ENCODE measurements at places on chromosomes 12 and 14.

DNA sequence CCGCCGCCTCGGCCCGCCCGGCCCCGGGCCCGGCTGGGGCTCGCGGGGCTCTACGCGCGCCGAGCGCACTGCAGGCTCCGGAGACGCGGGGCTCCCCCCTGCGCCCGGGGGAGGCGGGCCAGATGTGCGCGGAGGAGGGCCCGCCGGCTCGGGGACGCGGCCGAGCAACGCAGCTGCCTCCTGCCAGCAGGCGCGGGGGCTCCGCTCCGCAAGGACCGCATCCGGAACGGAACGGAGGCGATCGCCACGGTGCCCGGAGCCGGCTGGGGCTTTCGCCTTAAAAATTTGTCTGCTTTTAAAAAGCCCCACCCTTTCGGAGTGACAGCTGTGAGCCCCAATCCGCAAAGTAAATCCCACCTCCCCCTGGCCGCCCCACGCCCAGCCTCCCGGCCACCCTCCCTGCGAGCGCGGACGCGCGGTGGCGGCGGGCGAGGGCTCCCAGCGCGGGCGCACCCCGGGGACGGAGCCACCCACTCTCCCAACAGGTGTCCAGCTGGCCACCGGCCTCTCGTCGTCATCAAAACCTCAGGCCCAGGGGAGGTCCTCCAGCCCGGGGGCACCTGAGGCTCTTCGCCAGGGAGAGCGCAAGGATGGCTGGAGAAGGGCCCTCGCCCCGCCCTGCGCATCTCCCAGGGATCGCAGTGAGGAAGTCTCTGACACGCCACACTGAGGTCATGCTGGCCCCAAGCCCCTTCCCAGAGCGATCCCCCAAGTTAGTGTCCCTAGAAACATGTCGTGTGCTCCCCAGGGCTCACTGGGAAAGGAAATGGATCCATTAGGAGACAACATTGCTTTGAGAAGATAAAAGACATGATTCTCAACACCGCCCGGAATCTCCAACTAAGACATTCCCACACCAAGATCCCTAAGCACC, at the start of gene TMEM132D:
TSS of gene TMEM132D (minus strand) at position 70 of the 874 bp plus-strand sequence.
- no peak for DNase-seq

- no peak for DNase-seq
Observed at GRCh38 chr14:73634011-73634833, 10.6 kb upstream of the DNAL1 start.

GRCh38 chr12:98421316-98421715, 94.1 kb upstream of the TMPO start:
- no peak for DNase-seq

DNA sequence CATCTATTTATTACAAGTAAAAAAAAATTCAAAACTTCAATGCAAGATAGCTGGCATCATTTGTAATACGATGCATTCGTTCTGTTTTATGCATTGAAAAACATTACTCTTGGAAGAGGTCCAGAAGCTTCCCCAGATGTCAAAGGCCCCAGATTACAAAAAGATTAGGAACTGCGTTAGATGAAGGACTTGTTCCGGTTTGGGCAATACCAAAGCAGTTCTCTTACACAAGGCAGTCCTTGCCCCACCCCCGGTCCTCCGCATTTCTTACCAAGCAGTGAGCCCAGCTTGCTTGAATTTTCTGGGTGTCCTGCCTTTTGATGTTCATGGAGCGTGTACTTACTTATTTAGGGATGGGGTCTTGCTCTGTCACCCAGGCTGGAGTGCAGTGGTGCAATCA, 4.8 kb upstream of the HVCN1 start:
- no peak for DNase-seq

GRCh38 chr14:30355431-30355913, 203.5 kb upstream of the G2E3 start:
- DNase-seq = no peak

DNA sequence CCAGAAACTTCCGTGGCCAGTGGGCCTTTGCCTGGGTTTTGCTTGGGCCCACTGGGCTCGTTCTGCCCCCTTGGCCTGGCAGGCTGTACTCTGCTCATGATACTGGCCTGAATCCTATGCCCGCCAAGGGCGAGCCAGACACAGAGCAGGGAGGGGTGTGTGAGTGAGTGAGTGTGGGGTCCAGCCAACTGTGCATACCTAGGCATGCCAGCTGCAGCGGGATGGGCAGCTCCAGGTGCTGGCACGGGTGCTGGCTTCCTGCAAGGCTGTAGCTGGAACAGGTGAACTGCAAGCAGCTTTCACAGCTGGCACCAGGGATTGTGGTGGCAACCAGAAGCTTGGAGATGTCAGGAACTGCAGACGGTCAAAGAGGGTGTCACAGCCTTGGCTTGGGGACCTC, 1276.4 kb downstream of the SLC16A7 start:
- DNase-seq = no peak

DNA sequence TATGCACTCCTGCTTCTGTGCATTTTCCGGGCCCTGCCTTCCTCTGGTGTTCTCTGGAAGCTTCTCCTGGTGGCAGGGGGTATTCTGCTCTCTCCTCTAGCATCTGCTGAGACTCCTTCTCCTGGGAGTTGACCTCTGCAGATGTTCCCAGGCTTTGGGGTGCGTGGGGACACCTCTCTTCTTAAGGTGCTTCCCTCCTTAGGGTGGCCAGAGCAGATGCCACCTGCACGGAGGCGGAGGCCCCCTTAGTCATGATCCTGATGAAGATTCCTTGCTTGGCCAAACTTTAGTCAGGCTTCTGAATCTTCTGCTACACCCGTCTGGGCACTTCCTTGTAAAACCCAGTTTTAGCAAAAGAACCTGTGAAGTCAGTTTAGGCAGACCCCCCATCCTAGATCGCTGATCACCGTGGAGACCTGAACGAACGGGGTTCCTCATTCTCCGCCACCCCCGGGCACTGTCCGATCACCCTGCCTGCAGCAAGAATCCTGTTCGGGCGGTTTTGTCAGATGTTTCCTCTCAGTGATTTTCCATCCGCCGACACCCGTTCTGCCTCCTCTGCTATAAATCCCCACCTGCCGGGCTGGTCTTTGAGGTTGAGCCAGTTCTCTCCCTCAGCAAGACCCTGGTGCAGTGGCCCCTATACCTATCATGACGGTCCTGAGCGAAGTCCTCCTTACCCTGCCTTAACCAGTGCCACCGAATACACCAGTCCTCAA, 111.9 kb downstream of the CALM1 start:
- DNase-seq = no peak

DNA sequence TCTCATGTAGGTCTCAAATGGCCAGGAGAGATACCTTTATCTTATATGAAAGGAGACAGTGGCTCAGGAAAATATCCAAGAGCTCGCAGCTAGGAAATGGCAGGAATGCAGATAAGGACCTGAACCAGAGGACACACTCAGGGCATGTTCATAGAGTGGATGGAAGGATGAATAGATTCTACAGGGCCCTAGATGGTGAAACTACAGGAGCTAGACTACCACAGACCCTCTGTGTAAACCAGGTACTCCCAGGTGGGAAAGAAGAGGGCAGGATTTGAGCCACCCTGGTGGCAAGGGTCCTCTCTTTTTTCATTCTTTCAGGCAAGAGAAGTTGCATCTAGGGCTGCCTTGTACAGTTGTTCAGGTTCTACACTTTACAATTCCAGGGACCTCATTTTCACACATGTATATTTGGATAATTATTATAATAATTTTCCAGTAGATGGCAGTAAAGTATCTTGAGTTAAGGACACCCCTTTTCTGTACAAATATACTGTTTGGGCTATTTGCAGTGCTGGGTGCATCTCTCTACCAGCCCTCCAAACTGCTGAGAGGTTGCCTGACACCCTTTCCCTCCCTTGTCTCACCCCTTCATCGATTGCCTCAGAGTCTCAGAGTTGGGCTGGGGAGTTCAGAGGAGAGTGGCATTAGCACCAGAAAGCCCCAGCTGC, 10.5 kb upstream of the ZDHHC22 start:
- DNase-seq = peak; percentile 9

DNA sequence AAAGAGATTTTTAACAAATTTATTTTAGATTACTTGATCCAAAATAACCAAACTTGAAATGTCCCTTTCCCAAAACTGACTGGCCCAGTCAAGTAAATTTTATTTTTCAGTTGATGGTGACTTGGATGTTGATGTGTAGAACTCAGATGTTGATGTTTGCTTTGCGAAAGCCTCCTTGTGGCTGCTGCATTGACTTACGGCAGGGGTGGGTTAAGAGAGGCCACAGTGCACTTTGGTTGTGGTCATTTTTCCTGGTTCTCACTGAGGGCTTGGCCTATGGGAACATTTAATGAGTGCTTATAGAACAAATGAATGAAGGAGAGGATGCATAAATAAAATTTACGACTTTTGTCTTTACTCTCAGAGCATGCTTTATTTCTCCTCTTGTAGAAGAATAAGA, 52.6 kb downstream of the SLCO1B3 start:
- no peak for DNase-seq

GRCh38 chr14:101858791-101859537, 97.5 kb downstream of the PPP2R5C start:
- no peak for DNase-seq

DNA sequence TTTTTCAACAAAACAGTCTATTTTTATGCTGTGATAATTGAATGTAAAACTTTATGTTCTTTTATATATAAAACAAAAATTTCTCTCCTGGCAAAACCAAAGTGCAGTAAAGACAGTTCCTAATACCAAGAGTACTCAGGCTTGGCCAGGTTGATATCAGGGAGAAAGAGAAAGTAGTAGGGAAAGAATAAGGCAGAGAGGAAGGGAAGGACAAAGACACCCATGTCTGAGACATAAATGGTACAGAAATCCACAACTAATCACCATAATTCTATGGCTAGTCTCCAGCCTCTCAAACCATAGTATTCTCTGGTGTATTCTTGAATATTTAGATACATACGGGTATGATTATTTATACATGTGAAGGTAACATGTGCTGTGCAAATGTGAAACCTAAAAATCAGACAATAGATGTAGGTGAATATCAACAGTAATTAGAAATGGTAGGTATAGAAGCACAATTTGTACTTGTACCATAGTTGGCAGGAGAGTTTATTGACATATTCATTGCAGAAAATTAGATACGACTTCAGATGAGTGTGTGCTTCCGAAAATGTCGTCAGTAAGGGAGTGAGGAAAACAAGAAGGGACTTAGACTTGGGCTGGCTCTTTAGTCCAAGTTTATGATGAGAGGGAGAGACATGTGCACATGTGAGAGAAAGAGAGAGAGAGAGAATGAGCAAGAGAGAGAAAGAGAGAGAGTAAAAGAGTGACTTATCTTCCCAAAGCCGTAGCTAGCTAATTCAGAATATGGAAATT, 230.8 kb upstream of the NPAS3 start:
- no peak for DNase-seq

DNA sequence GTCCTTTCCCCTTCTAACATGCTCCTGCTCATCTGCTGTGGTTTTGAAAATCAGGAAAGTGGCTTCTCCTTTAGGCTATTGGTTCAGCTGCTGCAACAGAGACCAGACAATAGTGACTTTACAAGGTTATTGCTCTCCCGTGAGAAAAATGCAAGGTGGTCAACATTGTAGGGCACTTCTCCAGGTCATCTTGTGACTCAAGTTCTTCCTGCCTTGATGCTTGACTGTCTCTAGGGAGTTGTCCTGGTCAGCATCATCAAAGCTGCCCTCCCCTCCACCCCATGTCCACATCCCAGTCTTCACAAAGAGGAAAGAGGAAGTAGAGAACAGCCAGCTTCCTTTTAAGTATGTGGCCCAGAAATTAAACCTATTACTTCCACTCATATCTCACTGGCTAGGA, 3.9 kb upstream of the TMEM63C start:
- no peak for DNase-seq

DNA sequence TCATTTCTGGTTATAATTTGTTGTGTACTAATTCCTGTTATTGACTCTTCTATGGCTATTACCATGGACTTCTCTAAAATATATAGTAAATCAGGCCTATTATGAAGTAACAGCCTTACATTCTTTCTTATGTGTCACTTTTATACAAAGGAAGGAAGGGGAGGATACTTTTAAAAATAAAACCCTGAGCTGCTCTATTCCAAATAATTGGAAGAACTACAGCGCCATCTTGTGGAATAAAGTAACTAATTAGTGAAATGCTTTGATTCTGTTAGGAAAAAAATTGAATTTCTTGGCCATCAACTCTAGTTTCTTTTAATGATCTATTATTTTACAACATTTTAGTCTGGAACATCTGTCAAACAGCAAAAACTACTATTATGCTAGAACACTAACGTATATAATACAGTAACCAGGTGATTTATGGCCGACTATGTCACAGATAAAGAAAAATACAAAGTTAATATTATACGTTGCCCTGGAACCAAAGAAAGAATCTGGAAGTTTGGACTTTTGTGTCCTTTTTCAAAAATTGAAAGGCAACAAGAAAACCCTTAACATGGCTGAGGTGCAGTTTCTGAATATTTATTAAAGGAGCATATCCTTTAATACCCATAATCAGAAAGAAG, 55.0 kb upstream of the NELL2 start:
- DNase-seq = peak; percentile 75

DNA sequence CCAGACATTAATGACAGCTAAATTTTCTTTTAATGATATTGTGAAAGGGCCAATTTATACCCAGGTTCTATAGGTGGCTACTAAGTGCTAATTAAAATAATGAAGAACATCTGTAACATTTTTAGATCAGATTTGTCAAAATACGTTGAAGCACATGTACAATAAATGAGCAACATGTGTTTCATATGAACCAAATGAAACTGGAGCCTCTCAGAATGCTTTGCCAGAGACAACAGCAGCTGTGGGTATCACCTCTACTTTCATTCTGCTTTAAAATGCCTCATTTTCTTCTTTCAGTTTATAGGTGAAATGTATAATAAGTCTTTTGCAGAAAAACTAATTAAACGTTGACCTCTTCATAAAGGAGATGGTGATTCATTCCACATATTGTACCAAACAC, 26.1 kb upstream of the MYF6 start:
- no peak for DNase-seq

GRCh38 chr12:29741342-29742241, 42.1 kb downstream of the TMTC1 start:
- no peak for DNase-seq

GRCh38 chr12:67740711-67741110, 92.2 kb downstream of the DYRK2 start:
- no peak for DNase-seq
